ENCODE measurements at places on chromosomes 2 and 18.

GRCh38 chr2:67075056-67075455 is 322.1 kb upstream of the ETAA1 start:
- no peak for DNase-seq

DNA sequence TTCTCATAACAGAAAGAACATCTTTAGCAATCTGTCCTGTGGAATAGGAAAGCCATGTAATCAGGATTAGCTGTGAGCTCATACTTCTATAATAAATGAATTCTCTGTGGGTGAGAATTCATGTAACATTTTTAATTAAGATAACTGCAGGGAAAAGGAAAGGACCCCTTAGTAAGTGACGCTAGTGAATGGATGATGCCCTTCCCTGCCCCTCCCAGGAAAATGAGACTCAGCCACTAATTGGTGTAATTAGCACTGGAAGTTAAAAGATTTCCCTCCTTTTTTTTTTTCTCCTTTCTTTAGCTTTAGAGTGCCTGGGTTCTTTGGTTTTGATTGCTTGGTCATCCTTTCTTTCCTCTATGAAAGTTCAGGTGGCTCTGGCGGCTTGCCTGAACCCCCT is 90.3 kb downstream of the VWA3B start:
- no peak for DNase-seq

GRCh38 chr2:209629597-209629996 is 142.0 kb upstream of the UNC80 start:
- peak; percentile 64 for DNase-seq

DNA sequence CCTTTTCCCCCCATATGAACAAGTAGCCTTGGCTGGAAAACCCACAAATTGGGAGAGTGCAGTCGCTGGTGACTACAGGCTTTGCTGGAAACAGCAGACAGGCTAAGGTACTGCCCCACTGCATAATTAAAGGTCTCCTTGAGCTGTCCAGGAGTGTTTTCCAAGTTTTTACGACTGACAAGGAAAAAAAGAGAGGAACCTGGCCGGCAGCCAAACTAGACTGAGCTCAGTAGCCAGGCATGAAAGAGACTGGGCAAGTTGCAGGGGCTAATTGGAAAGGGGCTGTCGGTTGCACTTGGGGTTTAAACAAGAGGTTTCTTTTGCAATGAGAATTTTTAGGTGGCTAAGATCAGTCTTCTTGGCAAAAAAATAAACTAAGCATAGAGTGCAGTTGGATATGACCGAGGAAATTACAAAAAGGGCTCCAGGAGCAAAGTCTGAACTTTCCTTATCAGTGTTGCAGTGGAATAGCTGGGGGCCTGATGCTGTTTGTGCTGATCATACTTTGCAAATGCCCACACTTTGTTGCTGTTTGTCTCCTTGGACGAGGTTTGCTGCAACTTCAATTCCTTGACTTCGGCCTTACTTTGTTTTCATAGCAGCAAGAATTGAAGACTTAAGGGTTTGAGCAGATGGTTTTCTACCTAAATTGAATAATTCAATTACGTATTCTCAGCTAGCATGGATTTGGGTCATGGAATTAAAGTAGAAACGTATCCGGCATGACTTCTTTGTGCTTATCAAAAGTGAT is 2.1 kb downstream of the GULP1 start:
- DNase-seq: no peak

DNA sequence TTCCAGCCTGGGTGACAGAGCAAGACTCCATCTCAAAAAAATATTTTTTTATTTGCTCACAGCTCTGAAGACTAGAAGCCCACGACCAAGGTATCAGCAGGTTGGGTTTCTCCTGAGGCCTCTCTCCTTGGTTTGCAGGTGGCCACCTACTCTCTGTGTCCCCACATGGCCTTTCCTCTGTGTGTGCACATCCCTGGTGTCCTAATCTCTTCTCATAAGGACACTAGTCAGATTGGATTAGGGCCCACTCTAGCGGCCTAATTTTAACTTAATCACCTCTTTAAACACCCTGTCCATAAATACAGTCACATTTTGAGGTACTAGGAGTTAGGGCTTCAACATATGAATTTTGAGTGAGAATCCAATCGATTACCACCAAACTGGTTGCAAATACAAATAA is 2.0 kb upstream of the RAB3GAP1 start:
- no peak for DNase-seq
